Osteocyte (in vitro differentiated cells): ENCODE measurements at places on chromosomes 11 and 22. TPM values are rescaled to one million over a fixed set of nuclear protein-coding genes. Genes with fewer than 3 reads are reported as not detected.

C11orf65 gene
- total RNA-seq = 0.35 and 0.91 TPM in 2 replicates

SAA2 gene
- not detected in 2 replicates for total RNA-seq

LBHD1 gene
- total RNA-seq = 7.3 and 9.1 TPM in 2 replicates

ANO3 gene
- total RNA-seq = not detected in 2 replicates

KDM4E gene
- total RNA-seq = not detected in 2 replicates

OR6A2 gene
- 0.08 TPM in 1 of 2 replicates, not detected in the other for total RNA-seq

CSRP3 gene
- total RNA-seq = not detected in 2 replicates

DEFB131B gene
- not detected in 2 replicates for total RNA-seq

TEAD1 gene
- 152 and 154 TPM in 2 replicates for total RNA-seq

DNAJB7 gene
- not detected in 2 replicates for total RNA-seq
